ENCODE measurements at places on chromosomes 3 and 15. TPM values are rescaled to one million over a fixed set of nuclear protein-coding genes. Genes with fewer than 3 reads are reported as not detected.

DNA sequence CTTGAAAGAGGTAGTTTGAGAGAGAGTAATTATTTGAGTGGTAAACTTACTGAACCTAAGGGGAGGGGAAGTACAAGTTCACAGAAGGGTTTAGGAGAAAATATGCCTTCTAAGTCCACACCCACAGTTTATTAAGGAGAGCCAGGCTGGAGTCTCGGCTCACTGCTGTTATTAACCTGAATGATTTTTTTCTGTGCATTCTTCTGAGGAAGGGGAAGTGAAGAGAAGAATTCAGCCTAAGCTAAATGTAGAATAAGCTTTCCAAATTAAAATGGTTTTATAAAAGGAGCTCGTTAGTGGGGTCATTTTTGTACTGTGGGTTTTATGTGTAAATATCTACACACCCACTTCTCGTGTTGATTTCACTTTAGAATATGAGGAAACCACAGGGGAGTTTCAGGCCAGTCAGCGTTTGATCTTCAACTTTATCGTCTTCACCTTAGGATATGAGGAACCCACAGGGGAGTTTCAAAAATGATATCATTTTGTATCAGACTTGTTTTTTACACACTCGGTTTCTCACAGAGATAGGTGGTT, 1.5 kb downstream of the WHAMM start:
- no peak for DNase-seq

GABRB3 gene
- total RNA-seq = 14.6 TPM

CCR8 gene
- not detected for total RNA-seq

DNA sequence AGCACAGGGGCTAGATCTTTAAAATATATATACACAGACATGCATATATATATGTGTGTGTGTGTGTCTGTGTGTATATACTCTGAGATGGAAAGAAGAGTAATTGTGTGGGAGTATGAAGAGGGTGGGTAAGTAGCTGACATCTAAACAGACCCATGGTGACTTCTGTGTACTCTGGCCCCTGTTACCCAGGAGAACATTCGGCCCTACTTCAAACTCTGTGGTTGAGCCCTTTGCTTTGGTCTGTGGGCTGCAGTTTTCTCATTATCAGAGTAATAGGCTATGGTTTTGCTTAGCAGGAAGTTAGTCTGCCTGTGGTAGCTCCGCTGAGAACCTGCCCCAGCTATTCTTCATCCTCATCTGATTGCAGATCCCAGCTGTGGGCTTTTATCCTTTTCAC, 141.4 kb downstream of the RBPMS2 start:
- DNase-seq = peak; percentile 63

- no peak for DNase-seq
These were observed 155.6 kb downstream of the TIGIT start for GRCh38 chr3:114449271-114450007.

GRCh38 chr3:87792198-87792533, 266.6 kb downstream of the CGGBP1 start:
- DNase-seq = no peak

GRCh38 chr15:71691458-71692417, 118.6 kb upstream of the NR2E3 start:
- peak; percentile 71 for DNase-seq

- DNase-seq = no peak
These were observed 326.7 kb downstream of the LSAMP start for GRCh38 chr3:116118475-116119169.

GRCh38 chr3:29668728-29669127, 387.9 kb downstream of the RBMS3 start:
- no peak for DNase-seq

CELSR3 gene
- 1.5 TPM for total RNA-seq

- DNase-seq = no peak
These were observed 540 bp upstream of the PPP1R2 start for GRCh38 chr3:195543500-195544229.

CELF6 gene
- total RNA-seq = 0.55 TPM

PRR23E gene
- total RNA-seq = not detected

DNA sequence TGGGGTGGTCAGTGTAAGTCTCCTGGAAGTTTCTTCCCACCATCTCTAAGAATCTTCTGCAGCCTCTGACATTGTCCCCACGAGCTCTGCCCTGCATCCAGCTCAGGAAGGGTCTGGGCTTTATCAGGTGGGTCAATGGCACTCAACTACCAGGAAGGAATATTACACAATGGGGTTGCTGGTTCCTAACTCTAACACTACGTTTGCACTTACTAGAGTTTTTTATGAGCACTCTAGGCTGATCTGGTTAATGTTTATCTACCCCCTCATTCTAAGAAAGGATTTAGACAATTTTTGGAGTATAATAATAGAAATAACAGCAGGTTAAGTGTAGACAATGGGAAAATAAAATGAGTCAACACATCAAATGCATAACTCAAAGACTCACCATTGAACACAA, 411.1 kb upstream of the RGMA start:
- DNase-seq = no peak

CPN2 gene
- total RNA-seq = not detected

DNA sequence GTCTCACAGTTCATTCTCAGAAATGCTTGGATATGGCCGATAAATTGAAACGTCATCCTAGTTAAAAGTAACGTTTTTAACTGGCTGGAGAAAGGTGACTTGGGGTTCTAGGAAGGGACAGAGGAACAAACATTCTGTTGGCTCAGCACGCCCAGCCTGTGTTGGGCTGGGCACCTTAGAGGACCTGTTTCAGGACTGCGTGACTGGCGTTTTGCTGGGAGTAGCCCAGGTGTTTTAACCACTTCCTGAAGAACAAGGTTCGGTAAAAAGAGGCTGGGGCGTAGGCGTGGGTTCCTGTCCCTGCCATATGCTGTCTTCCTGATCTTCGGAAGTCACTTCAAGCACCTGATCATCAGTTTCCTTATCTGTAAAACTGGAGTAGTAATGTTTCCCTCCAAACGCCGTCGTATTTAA, 1.1 kb upstream of the TLNRD1 start:
- peak; percentile 78 for DNase-seq

LAMB2 gene
- 554 TPM for total RNA-seq

GRCh38 chr3:33645060-33645647, 72.9 kb downstream of the CLASP2 start:
- no peak for DNase-seq

HYAL3 gene
- total RNA-seq = 1.3 TPM

DNA sequence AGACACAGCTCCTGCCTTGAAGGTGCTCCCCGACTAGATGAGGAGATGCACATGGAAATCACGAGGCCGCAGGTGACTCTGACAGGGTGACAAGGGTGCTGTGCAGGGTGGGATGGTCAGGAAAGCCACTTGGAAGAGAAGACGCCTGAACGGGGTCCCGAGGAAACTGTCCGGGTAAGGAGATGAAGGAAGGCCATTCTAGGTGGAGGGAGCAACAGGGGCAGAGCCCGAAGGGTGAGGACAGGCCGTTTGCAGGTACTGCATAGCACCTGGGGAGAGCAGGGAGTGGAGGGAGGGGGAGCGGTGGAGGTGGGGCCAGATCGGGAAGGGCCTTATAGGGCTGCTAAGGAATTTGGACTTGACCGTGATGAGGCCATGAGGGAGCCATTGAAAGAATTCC, 105.6 kb upstream of the DLG1 start:
- DNase-seq = no peak

DNA sequence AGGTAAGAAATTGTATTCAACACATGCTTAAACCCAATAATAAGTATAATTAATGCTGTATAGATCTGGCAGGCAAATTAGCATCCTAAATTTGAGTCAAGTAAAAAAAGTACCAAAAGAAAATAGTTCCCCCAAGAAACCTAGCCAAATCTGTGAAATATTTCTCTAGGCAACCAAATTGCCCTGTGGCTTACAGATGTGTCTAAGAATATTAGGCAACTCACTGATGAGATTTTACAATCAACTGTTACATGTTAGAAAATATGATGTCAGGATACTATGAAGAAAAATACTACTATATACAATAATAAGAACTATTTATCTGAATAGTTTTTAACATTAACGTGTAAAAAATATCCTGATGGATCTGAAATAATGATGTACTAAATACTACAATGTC, 397.1 kb downstream of the TIGIT start:
- DNase-seq = no peak

GRCh38 chr3:176663387-176663786, 533.9 kb downstream of the TBL1XR1 start:
- DNase-seq = no peak

DPPA2 gene
- not detected for total RNA-seq

ZBTB47 gene
- 27.2 TPM for total RNA-seq

DNA sequence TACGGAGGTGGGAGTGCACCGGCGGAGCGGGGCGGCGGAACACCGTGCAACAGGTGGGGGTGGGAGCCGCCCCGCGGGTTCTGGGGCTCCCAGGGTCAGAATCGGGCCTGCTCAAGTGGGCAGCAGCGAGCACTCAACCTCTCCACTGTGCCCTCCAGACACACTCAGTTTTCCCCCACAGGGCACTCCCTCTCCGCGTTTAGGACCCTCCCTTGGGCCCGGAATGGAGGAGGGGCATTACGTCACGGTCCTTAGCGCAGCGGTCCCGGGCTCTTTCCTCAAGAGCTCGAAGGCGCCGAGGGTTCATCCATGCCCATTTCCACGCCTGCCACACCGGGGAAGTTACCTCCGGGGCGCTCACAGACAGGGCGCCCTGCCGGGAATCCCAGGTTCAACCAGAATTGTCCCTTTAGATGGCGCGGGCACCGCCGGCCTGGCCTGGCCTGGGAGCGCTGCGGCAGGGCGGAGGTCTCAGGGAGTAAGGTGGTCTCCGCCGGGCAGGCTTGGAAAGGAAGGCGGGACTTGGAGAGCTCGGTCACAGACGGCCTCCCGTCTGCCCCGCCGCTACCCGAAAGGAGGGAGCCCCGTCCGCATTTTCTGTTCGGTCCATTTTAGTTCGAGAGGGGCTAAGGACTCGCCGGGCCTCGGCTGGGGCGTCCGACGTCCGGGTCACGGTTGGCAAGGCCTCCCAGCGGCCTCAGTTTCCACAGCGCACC, 5.1 kb downstream of the RNU6-1 start:
- DNase-seq = no peak

DNA sequence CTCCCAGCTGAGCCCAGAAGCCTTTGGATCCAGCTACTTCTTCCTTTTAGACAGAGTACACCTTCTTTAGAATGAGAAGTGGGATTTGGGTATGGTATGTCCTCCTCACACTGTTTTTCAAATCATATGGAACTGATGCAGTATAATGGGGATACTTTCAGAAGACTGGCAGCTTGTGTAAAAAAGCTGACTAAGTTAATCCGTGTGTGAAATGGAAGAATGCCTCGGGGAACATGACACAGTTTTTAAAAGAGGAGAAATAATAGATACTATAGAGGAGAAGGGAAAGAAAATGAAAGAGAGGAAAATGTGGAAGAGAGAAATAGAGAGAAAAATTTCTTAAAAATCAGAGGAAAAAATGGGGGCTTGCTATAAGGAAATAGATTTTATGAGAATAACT, 47.7 kb downstream of the TUSC7 start:
- no peak for DNase-seq

DNA sequence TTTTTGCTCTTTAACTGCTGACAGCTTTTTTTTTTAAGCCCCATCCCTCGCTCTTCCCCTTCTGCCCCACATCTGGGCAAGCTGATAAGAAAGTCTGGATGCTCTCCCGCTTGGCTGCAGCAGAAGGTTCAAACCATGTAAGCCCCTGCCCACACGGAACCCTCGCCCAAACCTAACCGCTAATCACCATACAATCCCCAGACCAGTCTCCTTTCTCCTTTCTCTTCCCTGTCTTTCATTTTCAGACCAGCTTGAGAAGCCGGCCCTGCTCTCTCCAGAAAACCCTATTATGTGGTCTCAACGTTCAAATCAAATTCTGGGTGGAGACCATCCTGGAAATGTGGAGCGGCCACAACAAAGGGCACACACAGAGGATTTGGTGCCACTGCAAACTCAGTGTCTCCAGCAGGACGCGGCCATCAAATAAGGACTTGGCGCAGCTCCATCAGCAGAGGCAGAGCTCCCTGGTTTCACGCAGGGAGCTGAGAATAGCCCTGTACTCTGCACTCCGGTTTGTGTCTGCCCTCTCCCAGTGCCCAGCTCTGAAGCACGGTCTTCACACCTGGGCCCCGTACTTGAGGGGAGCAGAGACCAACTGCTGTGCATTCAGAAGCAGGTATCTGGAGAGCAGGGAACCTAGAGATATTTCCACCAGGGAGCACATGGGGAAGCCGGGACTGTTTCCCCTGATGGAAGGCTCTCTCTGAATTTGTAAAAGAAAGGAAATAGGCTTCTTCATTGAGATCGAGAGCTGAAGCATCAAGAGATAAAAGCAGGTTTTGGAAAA, 92.6 kb downstream of the XXYLT1 start:
- DNase-seq = peak; percentile 59

- DNase-seq = no peak
These were observed 1218.3 kb upstream of the CADM2 start for GRCh38 chr3:83740504-83740903.

GRCh38 chr15:100254285-100254684, 87.5 kb downstream of the ADAMTS17 start:
- no peak for DNase-seq

- DNase-seq = no peak
These were observed 81.7 kb downstream of the ZNF609 start for GRCh38 chr15:64542091-64542490.

- DNase-seq = peak; percentile 65
These were observed 237.8 kb upstream of the NR2E3 start for GRCh38 chr15:71572452-71573053.

SPRED1 gene
- total RNA-seq = 2.2 TPM

- peak; percentile 25 for DNase-seq
These were observed 7.3 kb upstream of the EHD4 start for GRCh38 chr15:41979493-41980266.

SLC7A14 gene
- 0.43 TPM for total RNA-seq

DCP1A gene
- total RNA-seq = 20.6 TPM

A4GNT gene
- total RNA-seq = 5.4 TPM

DNA sequence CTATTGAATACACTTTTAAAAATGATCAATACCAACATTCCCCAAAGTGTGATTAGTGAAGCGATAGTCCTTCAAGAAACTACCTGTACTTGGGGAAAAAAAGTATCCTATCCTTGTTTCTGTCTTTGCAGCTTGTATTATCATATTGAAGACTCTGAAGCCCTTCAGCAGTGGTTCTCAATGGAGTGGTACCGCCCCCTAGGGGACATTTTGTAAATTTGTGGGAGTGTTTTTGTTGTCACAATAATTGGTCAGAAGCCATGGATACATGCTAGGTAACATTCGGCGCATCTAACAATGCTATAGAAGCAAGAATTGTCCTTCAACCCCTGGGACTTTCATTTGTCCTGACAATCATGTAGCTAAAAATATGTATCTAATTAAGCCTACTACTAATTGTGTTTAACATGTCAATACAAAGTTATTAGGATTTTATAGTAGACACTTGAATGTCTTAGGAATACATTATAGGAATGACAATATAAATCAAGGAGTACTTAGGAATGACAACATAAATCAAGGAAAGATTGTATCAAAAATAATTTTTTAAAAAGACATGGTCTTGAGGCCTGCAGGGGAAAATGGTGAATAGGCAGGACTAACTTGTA, 53.7 kb downstream of the NMD3 start:
- no peak for DNase-seq

GALNT15 gene
- total RNA-seq = 16.5 TPM

GRCh38 chr3:184315871-184316661, 1.7 kb downstream of the EIF4G1 start:
- peak; percentile 29 for DNase-seq
